Mesothelial cell of epicardium (in vitro differentiated cells): ENCODE measurements at places on chromosomes 4 and X. TPM values are rescaled to one million over a fixed set of nuclear protein-coding genes. Genes with fewer than 3 reads are reported as not detected.

DNA sequence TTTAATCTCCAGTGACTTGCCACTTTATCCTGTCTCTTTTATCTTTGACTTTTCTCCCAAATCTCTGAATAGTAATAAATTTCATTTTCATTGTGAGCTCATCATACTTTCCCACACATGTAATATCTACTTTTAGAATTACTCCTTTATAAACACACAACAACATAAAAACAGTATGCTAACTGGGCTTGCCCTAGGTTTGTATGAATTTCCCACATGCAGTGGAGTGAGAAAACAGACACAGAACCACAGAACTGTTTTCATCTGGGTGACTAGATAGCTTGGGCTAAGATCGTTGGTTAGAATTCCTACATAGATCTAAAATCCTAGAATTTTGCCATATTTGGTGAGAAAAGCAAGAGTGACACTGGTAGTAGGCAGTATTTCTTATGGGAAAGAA, 409.5 kb downstream of the SPRY1 start:
- no peaks in the 10 kb centered on the region for H3K27me3 ChIP-seq
- no peak for DNase-seq
- no peaks in the 10 kb centered on the region for H3K36me3 ChIP-seq
- no peak overlapping the region for H3K4me3 ChIP-seq

GPM6B gene
- 5.4 to 7.0 TPM (median 6.2 TPM) in 3 replicates for total RNA-seq

GLRA2 gene
- total RNA-seq: not detected in 3 replicates

GRCh38 chr4:151039733-151040132, 24.6 kb upstream of the LRBA start:
- no peaks in the 10 kb centered on the region for H3K36me3 ChIP-seq
- no peak for DNase-seq
- no peak overlapping the region for H3K27ac ChIP-seq
- no peak overlapping the region for H3K4me3 ChIP-seq
- H3K4me1 ChIP-seq: peaks cover 9% of the 10 kb centered on the region

- no peak overlapping the region for H3K27ac ChIP-seq
- no peaks in the 10 kb centered on the region for H3K36me3 ChIP-seq
- DNase-seq: no peak
- H3K4me1 ChIP-seq: no peaks in the 10 kb centered on the region
- no peaks in the 10 kb centered on the region for H3K27me3 ChIP-seq
Measured at GRCh38 chr4:136811496-136812077, 720.7 kb downstream of the PCDH18 start.

CCDC120 gene
- 33.5 to 35.1 TPM (median 33.7 TPM) in 3 replicates for total RNA-seq

CTAG2 gene
- not detected in 3 replicates for total RNA-seq

MED14 gene
- 41.6 to 46.8 TPM (median 42.0 TPM) in 3 replicates for total RNA-seq

DRD5 gene
- total RNA-seq: 0.09 TPM in 2 of 3 replicates, not detected in the other

DNA sequence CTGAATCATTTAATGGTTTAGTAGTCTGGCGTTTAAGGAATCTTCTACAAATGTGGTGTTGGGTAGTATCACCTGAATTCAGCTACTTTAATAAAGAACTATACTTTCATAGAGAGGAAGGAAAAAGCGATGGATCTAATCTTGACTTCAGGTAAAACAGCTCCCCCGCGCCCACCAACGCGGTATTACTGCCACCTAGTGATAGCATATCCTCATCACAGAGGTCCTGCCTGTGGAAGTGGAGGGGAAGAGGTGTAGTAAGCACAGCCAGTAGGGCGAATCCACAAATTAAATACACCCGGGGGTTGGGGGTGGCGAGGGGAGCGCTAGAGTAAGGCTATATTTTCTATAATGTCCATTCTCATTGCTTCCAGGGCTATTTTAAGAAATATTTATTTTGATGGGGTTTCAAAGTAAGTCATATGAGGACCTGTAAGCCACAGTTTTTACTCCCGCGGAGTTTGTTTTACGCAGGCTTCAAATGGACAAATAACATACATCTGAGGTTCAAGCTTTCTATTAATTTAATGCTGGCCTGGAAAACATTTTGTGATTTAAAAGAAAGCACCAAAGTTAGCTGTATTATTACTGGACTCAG, 8.3 kb upstream of the DAPP1 start:
- H3K27ac ChIP-seq: no peak overlapping the region
- H3K4me3 ChIP-seq: no peak overlapping the region
- no peak for DNase-seq
- H3K4me1 ChIP-seq: peaks cover 3% of the 10 kb centered on the region
- H3K36me3 ChIP-seq: no peaks in the 10 kb centered on the region
- peaks cover 9% of the 10 kb centered on the region for H3K27me3 ChIP-seq

TRO gene
- total RNA-seq: 174 to 180 TPM (median 177 TPM) in 3 replicates

XAGE2 gene
- 15.3 to 23.0 TPM (median 22.5 TPM) in 3 replicates for total RNA-seq

- H3K4me1 ChIP-seq: peaks cover 7% of the 10 kb centered on the region
- no peak overlapping the region for H3K27ac ChIP-seq
- no peaks in the 10 kb centered on the region for H3K27me3 ChIP-seq
- H3K4me3 ChIP-seq: no peak overlapping the region
Measured at GRCh38 chr4:159395693-159396092, 292.8 kb downstream of the RAPGEF2 start.

GRCh38 chrX:107579956-107580355, 48.4 kb upstream of the PRPS1 start:
- no peak overlapping the region for H3K27ac ChIP-seq
- DNase-seq: no peak
- H3K4me1 ChIP-seq: no peaks in the 10 kb centered on the region
- no peak overlapping the region for H3K4me3 ChIP-seq

GRCh38 chrX:16023790-16024734, 99.3 kb upstream of the GRPR start:
- no peak overlapping the region for H3K4me3 ChIP-seq
- no peaks in the 10 kb centered on the region for H3K27me3 ChIP-seq
- H3K27ac ChIP-seq: no peak overlapping the region
- peaks cover 5% of the 10 kb centered on the region for H3K4me1 ChIP-seq

DAPP1 gene
- total RNA-seq: 2.5 to 2.9 TPM (median 2.7 TPM) in 3 replicates

MTMR8 gene
- total RNA-seq: 2.8 to 3.7 TPM (median 3.0 TPM) in 3 replicates

DNA sequence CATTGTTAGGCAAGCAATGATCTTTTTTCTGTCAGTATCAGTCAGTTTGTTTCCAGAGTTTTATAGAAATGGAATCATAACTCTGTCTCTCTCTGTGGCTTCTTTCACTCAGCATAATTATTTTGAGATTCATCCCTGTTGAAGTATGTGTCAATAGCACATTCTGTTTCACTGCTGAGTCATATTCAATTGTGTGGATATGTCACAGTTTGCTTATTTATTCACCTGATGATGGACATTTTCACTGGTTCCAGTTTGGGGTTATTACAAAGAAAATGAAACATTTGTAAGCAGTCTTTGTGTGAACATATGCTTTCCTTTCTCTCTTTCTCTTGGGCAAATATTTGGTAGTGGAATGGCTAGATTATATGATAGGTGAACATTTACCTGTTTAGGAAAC, 10.2 kb upstream of the ZNF718 start:
- no peaks in the 10 kb centered on the region for H3K4me1 ChIP-seq
- no peaks in the 10 kb centered on the region for H3K36me3 ChIP-seq
- no peaks in the 10 kb centered on the region for H3K27me3 ChIP-seq
- no peak overlapping the region for H3K27ac ChIP-seq
- H3K4me3 ChIP-seq: no peak overlapping the region
- DNase-seq: no peak

MXRA5 gene
- total RNA-seq: 131 to 139 TPM (median 134 TPM) in 3 replicates

- no peak overlapping the region for H3K27ac ChIP-seq
- DNase-seq: no peak
- H3K27me3 ChIP-seq: no peaks in the 10 kb centered on the region
- H3K4me1 ChIP-seq: peaks cover 7% of the 10 kb centered on the region
- H3K36me3 ChIP-seq: no peaks in the 10 kb centered on the region
- H3K4me3 ChIP-seq: no peak overlapping the region
Measured at GRCh38 chr4:56860781-56861180, 39.3 kb upstream of the SPINK2 start.

DNA sequence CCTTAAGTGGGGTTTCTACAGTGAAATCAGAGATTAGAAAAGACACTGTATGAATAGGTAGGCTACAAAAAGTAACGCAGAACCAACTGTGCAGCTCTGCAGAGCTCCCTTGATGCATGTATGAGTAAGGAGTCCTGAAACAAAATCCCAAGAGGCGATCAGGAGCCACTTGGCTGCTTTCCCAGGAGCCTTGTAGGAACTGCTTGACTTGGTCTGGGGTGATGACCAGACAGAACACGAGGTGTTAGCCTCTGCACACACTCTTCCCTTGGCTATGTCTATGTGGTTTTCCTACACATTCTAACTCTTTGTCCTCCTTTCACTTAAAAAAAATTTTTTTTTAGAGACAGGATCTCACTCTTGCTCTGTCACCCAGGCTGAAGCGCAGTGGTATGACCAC, 22.8 kb upstream of the AP1S2 start:
- no peak overlapping the region for H3K27ac ChIP-seq
- H3K4me3 ChIP-seq: no peak overlapping the region
- DNase-seq: no peak

- DNase-seq: no peak
- H3K27ac ChIP-seq: no peak overlapping the region
- H3K4me3 ChIP-seq: no peak overlapping the region
- peaks cover 18% of the 10 kb centered on the region for H3K4me1 ChIP-seq
Measured at GRCh38 chrX:97987979-97988378, 1104.3 kb downstream of the RPA4 start.

GRCh38 chr4:141356963-141357335, 136.3 kb downstream of the ZNF330 start:
- no peak overlapping the region for H3K27ac ChIP-seq
- no peaks in the 10 kb centered on the region for H3K27me3 ChIP-seq
- peaks cover 18% of the 10 kb centered on the region for H3K4me1 ChIP-seq

- H3K36me3 ChIP-seq: no peaks in the 10 kb centered on the region
- no peak overlapping the region for H3K4me3 ChIP-seq
- no peak overlapping the region for H3K27ac ChIP-seq
- H3K27me3 ChIP-seq: peaks cover 9% of the 10 kb centered on the region
Measured at GRCh38 chrX:2561456-2561855, 60.7 kb upstream of the DHRSX start.

SLC9B1 gene
- total RNA-seq: 3.2 to 4.7 TPM (median 4.5 TPM) in 3 replicates

TCEAL1 gene
- total RNA-seq: 17.1 to 18.8 TPM (median 18.7 TPM) in 3 replicates

DNA sequence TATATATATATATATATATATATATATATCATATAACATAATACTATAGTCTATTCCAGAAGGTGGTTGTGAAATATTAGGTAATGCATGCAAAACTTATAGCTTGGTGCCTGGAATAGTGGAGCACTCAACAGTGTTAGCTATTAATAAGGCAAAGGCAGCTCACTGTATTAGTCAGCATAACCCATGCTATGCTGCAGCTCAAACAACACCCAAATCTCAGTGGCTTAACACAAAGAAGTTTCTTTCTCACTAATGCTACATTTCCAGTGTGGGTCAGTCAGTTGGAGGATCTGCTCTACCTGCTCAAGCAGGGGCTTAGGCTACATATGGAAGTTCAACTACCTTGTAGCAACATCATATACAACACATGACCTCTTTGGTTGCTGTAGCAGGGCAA, 5.2 kb upstream of the RPGR start:
- no peaks in the 10 kb centered on the region for H3K27me3 ChIP-seq
- peaks cover 3% of the 10 kb centered on the region for H3K4me1 ChIP-seq
- no peak overlapping the region for H3K4me3 ChIP-seq
- H3K36me3 ChIP-seq: no peaks in the 10 kb centered on the region
- no peak overlapping the region for H3K27ac ChIP-seq

KDM5C gene
- 128 to 134 TPM (median 128 TPM) in 3 replicates for total RNA-seq

DNA sequence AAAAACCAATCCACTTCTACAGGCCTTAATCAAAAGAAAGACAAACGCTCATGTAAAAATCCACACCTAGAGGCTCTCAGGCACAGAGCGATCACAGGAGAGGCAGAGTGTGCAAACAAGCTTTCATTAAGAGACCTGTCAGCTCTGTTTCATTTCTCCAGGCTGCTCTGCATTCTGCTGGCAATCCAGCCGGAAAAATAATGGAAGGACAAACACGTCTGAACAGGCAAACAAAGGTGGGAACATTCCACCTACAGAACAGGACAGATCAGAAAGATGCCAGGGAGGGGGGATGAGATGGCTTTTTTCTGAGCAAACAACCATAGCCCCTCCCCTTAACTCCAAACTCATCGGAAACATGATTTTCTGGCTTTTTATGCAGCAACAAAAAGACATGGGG, 9.7 kb downstream of the SOD3 start:
- H3K27ac ChIP-seq: no peak overlapping the region
- H3K4me1 ChIP-seq: peaks cover 12% of the 10 kb centered on the region
- peaks cover 11% of the 10 kb centered on the region for H3K36me3 ChIP-seq
- no peak for DNase-seq

DNA sequence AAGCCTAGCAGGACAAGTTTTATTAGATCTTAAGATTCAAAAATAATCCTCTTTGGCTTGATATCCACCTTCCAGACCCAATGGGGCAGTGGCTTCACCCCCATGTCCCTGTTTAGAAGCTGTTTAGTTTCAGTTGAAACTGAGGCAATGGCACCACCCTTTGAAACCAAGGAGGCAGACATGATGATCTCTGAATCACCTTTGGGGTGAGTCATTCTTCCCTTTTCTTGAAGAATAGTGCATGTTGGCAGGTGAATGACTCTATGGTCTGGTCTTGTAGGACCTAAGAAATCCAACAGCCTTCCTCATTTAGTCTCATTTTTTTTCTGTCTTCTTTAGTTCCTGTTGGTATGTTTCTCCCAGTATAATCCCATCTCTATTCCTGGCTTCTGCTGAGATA, 29.5 kb upstream of the BMP15 start:
- no peaks in the 10 kb centered on the region for H3K27me3 ChIP-seq
- no peak for DNase-seq
- H3K4me1 ChIP-seq: peaks cover 3% of the 10 kb centered on the region
- H3K4me3 ChIP-seq: no peak overlapping the region
- no peaks in the 10 kb centered on the region for H3K36me3 ChIP-seq

MXD4 gene
- total RNA-seq: 95.2 to 104 TPM (median 99.4 TPM) in 3 replicates

- no peak overlapping the region for H3K4me3 ChIP-seq
- peaks cover 2% of the 10 kb centered on the region for H3K4me1 ChIP-seq
- H3K27ac ChIP-seq: no peak overlapping the region
- H3K36me3 ChIP-seq: no peaks in the 10 kb centered on the region
- no peaks in the 10 kb centered on the region for H3K27me3 ChIP-seq
Measured at GRCh38 chr4:16418814-16419213, 192.5 kb upstream of the TAPT1 start.

DNA sequence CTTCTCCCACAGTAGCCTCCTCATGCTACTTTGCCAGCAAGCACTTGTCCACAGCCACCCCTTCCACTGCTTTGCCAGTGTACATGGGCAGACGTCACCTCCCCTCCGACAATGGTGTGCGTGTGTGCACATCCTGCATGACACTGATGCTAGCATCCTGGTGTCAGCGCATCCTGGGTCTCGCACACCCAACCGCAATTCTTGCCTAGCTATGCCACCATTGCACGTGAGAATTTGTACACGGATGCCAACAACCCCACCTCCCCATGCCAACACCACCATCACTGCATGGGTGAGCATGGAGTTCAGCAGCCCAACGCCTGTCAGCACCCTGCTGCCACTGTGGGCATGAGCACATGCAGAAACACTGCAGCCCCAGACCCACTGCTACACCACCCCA, 550.0 kb downstream of the STPG2 start:
- no peak overlapping the region for H3K27ac ChIP-seq
- DNase-seq: no peak
- H3K36me3 ChIP-seq: no peaks in the 10 kb centered on the region

VAMP7 gene
- total RNA-seq: 20.4 to 20.5 TPM (median 20.4 TPM) in 3 replicates

GRCh38 chr4:75497133-75497532, 17.1 kb downstream of the RCHY1 start:
- H3K27ac ChIP-seq: no peak overlapping the region
- DNase-seq: no peak
- no peak overlapping the region for H3K4me3 ChIP-seq
- H3K27me3 ChIP-seq: no peaks in the 10 kb centered on the region
